Stomach (tissue), 19 donors: ENCODE measurements at places on chromosomes 7 and 10. TPM values are rescaled to one million over a fixed set of nuclear protein-coding genes. Genes with fewer than 3 reads are reported as not detected.

The HYAL4 gene
- total RNA-seq = not detected

The EVX1 gene
- not detected for total RNA-seq

The SMKR1 gene
- total RNA-seq = not detected

The TAC1 gene
- total RNA-seq = 1.3 TPM

The FFAR4 gene
- total RNA-seq = 1.7 TPM

The WEE2 gene
- 0.37 TPM for total RNA-seq
